ENCODE measurements at places on chromosomes 13 and 19.

GRCh38 chr13:40438022-40438680 lies 228.3 kb downstream of the FOXO1 start:
- no peak for DNase-seq

GRCh38 chr13:73837147-73837546 lies 297.1 kb downstream of the KLF12 start:
- DNase-seq: no peak

DNA sequence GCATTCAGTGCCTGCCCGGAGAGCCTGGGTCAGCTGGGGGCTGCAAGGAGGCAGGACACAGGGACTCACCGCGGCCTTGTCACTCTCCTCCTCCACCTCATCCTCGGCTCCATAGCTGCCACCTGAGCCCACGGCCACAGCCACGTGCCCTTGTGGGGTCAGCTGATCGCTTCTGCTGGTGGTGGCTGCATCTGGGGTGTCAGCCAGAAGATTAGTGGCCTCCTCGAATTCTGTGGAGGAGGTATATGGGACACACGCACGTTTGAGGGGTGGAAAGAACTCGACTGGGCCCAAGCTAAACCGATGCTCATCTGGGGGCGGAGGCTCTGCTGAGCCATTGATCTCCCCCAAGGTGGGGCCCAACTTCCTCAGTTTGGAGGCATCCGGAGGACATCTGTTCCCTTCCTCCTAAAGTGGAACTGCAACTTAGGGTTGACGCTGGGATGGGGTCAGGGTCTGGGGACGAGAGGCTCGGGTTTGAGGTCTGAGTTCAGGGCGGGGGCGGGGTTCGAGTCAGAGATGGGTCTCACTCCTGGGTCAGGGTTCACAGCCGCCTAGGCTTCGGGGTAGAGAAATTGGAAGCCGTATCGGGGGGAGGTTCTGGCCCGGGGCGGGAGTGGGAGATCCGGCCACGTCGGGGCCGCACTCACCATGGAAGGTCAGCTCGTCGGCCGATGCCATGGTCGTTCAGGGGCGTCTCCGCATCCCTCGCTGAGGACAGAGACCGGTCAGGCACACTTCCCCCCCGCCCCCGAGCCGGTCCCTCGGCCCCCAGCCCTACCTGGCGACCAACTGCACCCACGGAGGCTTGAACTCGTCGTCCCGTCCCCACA lies 493 bp downstream of the YIPF2 start:
- no peak for DNase-seq

DNA sequence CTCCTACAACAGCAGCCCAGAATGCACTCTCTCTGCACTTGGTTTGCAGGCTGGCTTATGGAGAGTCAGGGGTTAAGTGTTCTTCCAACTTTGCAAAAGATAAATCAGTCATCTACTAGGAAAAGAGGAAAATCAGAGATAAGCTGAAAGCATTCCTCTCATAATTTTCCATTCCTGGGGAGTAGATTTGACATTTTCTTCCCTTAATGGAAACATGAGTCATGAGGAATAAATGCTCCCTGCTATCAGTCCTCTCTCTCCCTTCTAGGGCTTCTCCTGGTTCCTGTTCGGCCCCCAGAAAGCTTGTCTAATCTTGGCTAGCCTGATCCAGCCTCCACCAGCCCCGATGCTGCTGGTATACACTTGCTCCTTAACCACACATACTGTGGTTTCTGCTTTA lies 28.4 kb upstream of the ENOX1 start:
- no peak for DNase-seq

- no peak for DNase-seq
Observed at GRCh38 chr19:45238556-45238955, 6.7 kb downstream of the EXOC3L2 start.

DNA sequence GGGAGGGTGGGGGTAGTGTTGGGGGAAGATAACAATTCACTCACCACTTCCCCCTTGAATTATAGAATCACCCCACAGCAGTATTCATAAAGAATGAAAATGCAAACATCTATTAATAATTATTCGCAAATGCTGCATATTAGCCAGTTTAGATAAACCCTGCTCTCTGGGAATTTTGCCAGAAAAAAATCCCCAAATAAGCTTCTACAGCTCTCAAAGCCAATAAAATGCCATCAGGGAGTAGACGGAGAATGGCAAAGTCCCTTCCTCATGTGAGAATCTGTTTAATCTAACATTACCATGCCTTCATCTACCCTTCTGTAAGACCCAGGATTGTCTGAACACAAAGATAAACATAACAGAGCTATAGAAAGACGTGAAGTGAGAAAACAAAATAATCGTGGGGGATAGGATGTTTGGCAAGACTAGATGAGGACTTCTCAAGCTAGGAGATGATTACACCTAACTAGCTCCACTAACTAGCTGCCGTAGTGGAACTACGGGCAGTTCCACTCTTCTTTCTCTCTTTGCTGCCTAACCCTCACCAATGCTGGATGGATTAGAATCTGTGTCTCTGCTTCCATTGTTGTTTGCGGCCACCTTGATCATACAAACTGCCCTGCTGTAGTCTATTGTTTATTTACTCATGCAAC lies 32.4 kb upstream of the CACNA1A start:
- DNase-seq: no peak

DNA sequence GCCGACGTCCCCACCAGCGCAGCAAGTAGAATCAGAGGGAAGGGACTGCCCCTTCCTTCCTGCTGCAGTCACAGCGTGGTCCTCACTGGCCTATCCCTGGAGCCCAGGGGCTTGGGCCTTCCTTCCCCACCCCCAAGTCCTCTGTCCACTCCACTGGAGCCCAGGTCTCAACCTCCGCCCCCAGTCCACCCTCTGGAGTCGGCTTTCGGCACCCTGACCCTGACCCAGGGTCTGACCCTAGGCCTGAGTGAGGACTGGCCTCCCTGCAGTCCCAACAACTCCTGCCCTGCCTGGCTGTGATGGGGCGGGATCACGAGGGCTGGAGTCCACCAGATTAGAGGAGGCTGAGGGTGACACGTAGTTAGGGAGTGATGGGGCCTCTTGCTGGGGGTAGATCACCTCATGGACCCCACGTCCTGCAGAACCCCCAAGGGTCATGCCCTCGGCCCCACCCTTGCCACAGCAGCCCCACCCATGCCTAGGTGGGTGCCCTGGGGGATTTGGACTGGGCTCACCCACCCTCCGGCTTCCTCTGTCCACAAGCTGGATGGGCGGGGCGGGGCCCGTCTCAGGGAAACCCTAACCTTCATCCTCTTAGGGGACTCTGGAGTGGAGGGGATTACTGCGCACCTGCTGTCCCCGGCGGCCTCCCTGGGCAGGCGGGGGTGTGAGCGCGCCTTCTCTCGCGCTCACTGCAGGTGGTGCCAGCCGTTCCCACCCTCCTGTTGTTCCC lies 3.8 kb downstream of the RAX2 start:
- DNase-seq: no peak

GRCh38 chr13:71721104-71721503 lies 145.9 kb downstream of the DACH1 start:
- DNase-seq: no peak

- DNase-seq: no peak
Observed at GRCh38 chr19:39008137-39008536, 24.2 kb downstream of the FBXO27 start.

DNA sequence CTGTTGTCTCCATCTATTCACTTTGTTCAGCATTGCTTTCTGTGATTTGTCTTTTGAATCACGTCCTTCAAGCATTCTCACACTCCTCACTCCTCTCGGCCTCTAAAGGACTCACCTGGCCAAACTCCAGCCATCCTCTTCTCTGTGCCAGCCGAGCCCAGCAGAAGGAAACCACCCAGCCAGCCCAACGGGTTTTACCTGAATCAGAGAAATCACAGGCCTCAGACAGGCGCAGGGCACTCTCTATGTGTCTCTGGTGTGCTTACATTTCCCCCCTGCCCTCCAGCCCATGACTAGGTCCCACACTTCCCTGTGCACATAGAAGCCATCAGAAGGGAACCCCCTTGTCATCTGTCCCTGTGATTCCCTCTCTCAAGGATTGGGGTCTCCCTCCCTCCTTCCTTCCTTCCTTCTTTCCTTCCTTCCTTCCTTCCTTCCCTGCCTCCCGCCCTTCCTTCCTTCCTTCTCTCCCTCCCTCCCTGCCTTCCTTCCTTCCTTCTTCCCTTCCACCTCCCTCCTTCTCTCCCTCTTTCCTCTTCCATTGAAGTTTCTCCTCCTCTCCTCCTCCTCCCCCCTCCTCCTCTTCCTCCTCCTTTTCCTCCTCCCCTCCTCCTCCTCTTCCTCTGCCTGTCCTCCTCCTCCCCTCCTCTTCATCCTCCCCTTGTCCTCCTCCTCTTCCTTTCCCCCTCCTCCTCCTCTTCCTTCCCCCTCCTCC lies 8.8 kb upstream of the ZNF541 start:
- DNase-seq: no peak

Measured in globus pallidus (tissue), 1 donor.